ENCODE measurements at places on chromosomes 16 and 17. TPM values are rescaled to one million over a fixed set of nuclear protein-coding genes. Genes with fewer than 3 reads are reported as not detected.

The CDH5 gene
- 47.1 TPM for total RNA-seq

The ADAD2 gene
- total RNA-seq: 0.52 TPM

The TRIM72 gene
- 0.91 TPM for total RNA-seq

The NUP93 gene
- total RNA-seq: 27.1 TPM

The ZNF597 gene
- 1.7 TPM for total RNA-seq

The DECR2 gene
- 8.4 TPM for total RNA-seq
